ENCODE measurements at places on chromosomes 3 and 15. TPM values are rescaled to one million over a fixed set of nuclear protein-coding genes. Genes with fewer than 3 reads are reported as not detected.
A peak's percentile ranks its signal among the peaks of the same experiment; 100 is the strongest.

DNA sequence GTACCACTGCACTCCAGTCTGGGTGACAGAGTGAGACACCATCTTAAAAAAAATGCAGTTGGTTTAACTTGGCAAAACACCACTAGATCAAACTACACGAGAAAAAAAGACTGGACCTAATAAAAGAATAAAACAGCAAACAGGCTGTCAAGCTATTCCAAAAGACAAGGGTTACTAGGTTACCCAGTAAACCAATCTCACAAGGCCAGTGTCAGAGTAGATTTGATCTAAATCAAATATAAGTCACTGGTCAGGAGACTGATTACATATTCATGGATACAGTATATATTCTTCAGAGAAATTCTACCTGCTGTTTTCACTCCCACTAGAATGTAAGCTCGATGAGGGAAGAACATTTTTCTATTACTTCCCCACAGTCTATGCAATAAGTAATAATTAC, 2.5 kb upstream of the GANC start:
- no peak overlapping the region for H3K4me3 ChIP-seq
- H3K36me3 ChIP-seq, result peaks cover 27% of the 10 kb centered on the region
- peaks cover 45% of the 10 kb centered on the region for H3K4me1 ChIP-seq
- no peaks in the 10 kb centered on the region for H3K27me3 ChIP-seq
- no peak overlapping the region for H3K27ac ChIP-seq

GRCh38 chr3:169475978-169476698, 187.4 kb downstream of the MECOM start:
- no peak overlapping the region for H3K4me3 ChIP-seq
- no peaks in the 10 kb centered on the region for H3K4me1 ChIP-seq
- H3K27ac ChIP-seq, result no peak overlapping the region
- no peaks in the 10 kb centered on the region for H3K36me3 ChIP-seq
- DNase-seq, result no peak

- H3K4me1 ChIP-seq, result peaks cover 18% of the 10 kb centered on the region
- DNase-seq, result no peak
- H3K4me3 ChIP-seq, result peak overlapping the region; percentile 41
- H3K27me3 ChIP-seq, result peaks cover 56% of the 10 kb centered on the region
- no peak overlapping the region for H3K27ac ChIP-seq
Measured at GRCh38 chr15:76345880-76346668, 9.5 kb downstream of the ISL2 start.

DNA sequence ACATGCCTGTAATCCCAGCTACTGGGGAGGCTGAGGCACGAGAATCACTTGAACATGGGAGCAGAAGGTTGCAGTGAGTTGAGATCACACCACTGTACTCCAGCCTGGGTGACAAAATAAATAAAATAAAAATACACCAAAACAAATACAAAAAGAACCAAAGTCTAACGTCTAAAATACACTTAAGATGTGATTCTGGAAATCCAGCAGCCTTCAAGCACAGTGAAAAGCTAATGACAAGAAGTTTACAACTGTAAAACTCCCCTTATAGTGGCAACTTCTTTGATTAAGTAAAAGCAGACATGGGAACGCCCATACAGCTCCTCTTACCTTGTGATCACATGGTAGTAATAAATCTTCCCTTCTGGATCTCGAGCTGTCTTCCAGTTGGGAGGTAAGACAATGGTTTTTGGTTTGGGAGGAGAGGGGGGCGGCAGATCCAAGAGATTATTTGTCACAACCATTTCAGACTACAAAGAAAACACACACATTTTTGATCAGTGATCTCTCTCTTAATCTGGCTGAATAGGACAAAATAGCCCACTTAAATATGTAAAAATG, 62.8 kb downstream of the NBEAL2 start:
- peaks cover 26% of the 10 kb centered on the region for H3K4me1 ChIP-seq
- peaks cover 28% of the 10 kb centered on the region for H3K36me3 ChIP-seq
- H3K27ac ChIP-seq, result no peak overlapping the region
- no peak overlapping the region for H3K4me3 ChIP-seq
- no peaks in the 10 kb centered on the region for H3K27me3 ChIP-seq

DNA sequence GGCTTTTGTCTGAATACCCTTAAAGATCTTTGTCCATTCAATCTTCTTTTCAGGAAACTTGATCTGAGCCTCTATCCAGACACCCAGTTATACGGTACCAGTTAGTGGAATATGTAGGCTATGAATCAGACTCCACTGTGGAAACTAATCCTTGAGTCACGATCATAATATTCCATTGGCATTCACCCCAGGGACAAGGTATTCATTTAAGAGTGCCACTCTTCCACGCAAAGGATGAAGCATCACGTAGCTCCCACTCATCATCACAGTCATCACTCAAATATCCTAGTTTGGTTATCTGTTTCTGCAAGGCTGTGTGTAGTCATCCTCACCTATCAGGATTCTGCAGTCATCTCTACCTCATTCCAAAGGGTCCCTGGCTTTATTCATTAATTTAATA, 85.6 kb downstream of the NEDD4 start:
- no peak overlapping the region for H3K27ac ChIP-seq
- no peaks in the 10 kb centered on the region for H3K27me3 ChIP-seq
- no peaks in the 10 kb centered on the region for H3K4me1 ChIP-seq
- H3K36me3 ChIP-seq, result no peaks in the 10 kb centered on the region
- H3K4me3 ChIP-seq, result no peak overlapping the region

- H3K27ac ChIP-seq, result no peak overlapping the region
- H3K4me3 ChIP-seq, result no peak overlapping the region
- no peak for DNase-seq
- H3K36me3 ChIP-seq, result no peaks in the 10 kb centered on the region
Measured at GRCh38 chr3:99843590-99844258, 26.1 kb downstream of the CMSS1 start.

DNA sequence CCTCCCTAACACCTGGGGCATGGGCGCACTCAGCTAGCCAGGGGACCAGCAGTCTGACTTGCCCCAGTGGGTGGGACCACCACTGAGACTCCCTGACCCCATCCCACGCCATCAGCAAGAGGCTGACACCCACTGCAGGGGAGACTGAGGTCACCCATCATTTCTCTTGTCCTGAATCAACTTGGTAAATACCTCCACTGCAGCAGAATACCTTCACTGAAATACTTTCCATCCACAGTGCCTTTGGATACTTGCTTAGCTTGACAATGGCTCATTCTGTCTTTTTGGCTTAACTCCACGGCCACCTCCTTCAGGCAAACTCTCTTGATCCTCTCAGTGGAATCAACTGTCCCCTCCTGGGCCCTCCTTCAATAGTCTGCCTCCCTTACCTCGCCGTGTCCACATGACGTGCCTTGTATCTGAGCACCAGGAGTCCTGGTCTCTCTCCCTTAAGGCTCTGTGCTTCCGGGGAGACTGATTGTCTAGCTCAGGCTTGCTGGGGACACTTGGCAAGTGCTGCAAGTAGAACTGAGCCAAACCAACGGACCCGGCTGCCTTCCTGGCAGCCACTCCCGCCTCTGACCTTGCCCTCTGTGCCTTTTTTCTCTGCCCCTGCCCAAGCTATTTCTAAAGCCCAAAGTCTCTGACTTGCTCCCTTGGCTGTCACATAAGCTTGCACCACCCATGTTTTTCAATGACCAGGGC, 119.1 kb downstream of the ADCY5 start:
- no peaks in the 10 kb centered on the region for H3K27me3 ChIP-seq
- no peak overlapping the region for H3K4me3 ChIP-seq
- no peaks in the 10 kb centered on the region for H3K36me3 ChIP-seq
- H3K4me1 ChIP-seq, result peaks cover under 1% of the 10 kb centered on the region
- no peak for DNase-seq
- H3K27ac ChIP-seq, result no peak overlapping the region

DNA sequence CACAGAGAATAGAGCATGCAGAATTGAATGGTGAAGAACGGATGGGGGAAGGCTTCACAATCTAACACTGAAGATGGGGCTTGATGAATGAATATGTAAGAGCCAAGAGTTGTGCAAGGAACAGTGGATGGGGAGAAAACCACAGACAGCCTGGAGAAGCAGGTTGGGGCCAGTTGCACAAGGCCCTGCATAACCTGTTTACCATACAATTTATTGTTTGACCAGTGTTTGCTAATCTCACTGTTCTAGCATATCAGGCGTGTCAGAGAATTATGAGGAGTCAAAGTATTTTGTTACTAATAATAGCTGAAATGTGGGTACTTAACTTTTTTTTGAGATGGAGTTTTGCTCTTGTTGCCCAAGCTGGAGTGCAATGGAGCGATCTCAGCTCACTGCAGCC, 36.4 kb downstream of the LINS1 start:
- H3K4me3 ChIP-seq, result no peak overlapping the region
- H3K4me1 ChIP-seq, result peaks cover 11% of the 10 kb centered on the region
- H3K27me3 ChIP-seq, result no peaks in the 10 kb centered on the region
- peaks cover 37% of the 10 kb centered on the region for H3K36me3 ChIP-seq
- H3K27ac ChIP-seq, result no peak overlapping the region

- no peaks in the 10 kb centered on the region for H3K27me3 ChIP-seq
- no peak overlapping the region for H3K27ac ChIP-seq
- H3K4me1 ChIP-seq, result no peaks in the 10 kb centered on the region
- H3K36me3 ChIP-seq, result peaks cover 27% of the 10 kb centered on the region
Measured at GRCh38 chr3:121855555-121855954, 20.5 kb downstream of the EAF2 start.

GRCh38 chr15:100186960-100187359, 154.8 kb downstream of the ADAMTS17 start:
- no peaks in the 10 kb centered on the region for H3K36me3 ChIP-seq
- no peak overlapping the region for H3K4me3 ChIP-seq
- H3K27ac ChIP-seq, result no peak overlapping the region
- no peaks in the 10 kb centered on the region for H3K27me3 ChIP-seq

- no peak for DNase-seq
- H3K27ac ChIP-seq, result peak overlapping the region; percentile 48
- H3K27me3 ChIP-seq, result no peaks in the 10 kb centered on the region
- H3K4me1 ChIP-seq, result peaks cover 50% of the 10 kb centered on the region
- no peak overlapping the region for H3K4me3 ChIP-seq
Measured at GRCh38 chr15:65819563-65819960, 27.5 kb upstream of the DENND4A start.

GRCh38 chr15:27341780-27342343, 370.9 kb downstream of the GABRG3 start:
- H3K4me1 ChIP-seq, result no peaks in the 10 kb centered on the region
- DNase-seq, result no peak
- no peaks in the 10 kb centered on the region for H3K36me3 ChIP-seq
- H3K27ac ChIP-seq, result no peak overlapping the region
- H3K4me3 ChIP-seq, result no peak overlapping the region

- DNase-seq, result no peak
- H3K4me3 ChIP-seq, result no peak overlapping the region
- no peaks in the 10 kb centered on the region for H3K4me1 ChIP-seq
- H3K27ac ChIP-seq, result no peak overlapping the region
- no peaks in the 10 kb centered on the region for H3K27me3 ChIP-seq
Measured at GRCh38 chr3:159029306-159030026, 227.6 kb downstream of the MFSD1 start.

DNA sequence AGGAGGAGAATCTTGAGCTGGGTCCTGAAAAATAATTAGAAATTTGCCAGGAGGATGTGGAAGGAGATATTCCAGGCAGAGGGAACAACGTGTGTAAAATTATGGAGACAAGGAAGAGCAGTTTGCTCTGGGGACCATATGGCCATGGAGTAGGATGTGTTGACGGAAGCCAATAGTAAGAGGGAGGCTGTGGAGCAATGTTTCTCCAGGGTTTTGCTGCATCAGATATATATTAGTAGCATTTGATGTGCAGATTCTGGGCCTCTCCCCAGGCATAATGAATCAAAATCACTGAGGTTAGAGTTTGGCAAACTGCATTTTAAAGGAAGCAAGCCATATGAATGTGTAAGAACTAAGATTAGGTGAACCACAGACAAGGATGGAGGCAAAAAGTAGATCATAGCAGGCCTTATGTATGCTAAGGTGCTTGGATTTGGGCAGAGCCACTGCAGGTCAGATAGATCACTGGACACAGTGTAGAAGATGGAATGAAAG, 192.9 kb upstream of the IL12A start:
- no peak for DNase-seq
- peaks cover 9% of the 10 kb centered on the region for H3K27me3 ChIP-seq
- H3K27ac ChIP-seq, result no peak overlapping the region

- DNase-seq, result no peak
- no peaks in the 10 kb centered on the region for H3K27me3 ChIP-seq
- H3K36me3 ChIP-seq, result peaks cover 7% of the 10 kb centered on the region
Measured at GRCh38 chr3:15796771-15797641, 773 bp downstream of the ANKRD28 start.

DNA sequence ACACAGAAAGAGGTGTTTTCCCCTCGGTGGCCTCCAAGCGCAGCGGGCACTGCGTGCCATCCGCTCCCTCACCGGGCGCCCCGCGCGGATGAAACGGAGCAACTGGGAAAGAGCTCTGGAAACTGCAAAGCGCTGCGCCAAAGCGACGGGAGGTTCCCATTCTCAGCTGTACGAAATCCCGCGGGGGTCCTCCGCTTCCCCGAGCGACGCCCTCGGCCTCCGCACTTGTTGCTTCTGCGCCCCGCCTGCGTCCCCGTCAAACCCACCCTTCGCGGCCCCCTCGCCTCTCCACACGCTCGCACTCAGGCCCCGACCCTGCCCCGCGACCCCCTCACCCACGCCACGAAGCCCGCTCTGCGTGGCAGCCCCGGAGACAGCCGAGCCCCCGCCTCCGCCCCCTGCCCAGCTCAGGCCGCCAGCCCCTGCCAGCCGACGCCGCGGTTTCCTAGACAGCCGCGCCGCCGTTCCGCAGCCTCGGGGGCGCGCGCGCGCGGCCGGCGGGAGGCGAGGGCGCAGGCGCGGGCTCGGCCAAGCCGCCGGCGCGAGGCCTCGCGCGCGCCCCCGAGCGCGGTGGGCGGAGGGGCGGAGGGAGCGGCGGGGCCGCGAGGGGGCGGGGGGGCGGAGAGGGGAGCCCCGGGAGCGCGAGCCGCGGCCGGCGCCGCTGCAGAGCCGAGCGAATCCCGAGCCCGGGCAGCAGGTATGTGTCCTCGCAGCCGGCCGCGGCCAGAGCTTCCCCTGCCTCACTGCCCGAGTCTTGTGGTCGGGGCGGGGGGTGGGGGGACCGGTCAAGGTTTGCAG, at the start of gene TMEM266:
Gene TMEM266, plus strand, starts transcription at position 666 of the 798 bp plus-strand sequence. CDS start 74,279 bp downstream, outside the sequence.
- peaks cover 30% of the 10 kb centered on the region for H3K4me1 ChIP-seq
- no peaks in the 10 kb centered on the region for H3K36me3 ChIP-seq
- peak within 1 kb of the TSS; percentile 63 for H3K4me3 ChIP-seq
- peak; percentile 15 for DNase-seq

- H3K4me1 ChIP-seq, result no peaks in the 10 kb centered on the region
- no peak overlapping the region for H3K27ac ChIP-seq
- no peak overlapping the region for H3K4me3 ChIP-seq
Measured at GRCh38 chr3:144968750-144969350, 997.2 kb downstream of the DIPK2A start.

GRCh38 chr3:4888913-4889846, 90.1 kb upstream of the BHLHE40 start:
- DNase-seq, result peak; percentile 61
- H3K4me1 ChIP-seq, result peaks cover 40% of the 10 kb centered on the region
- H3K36me3 ChIP-seq, result no peaks in the 10 kb centered on the region
- no peak overlapping the region for H3K4me3 ChIP-seq

The C3orf85 gene
- not detected for total RNA-seq

The SLCO2A1 gene
- not detected for total RNA-seq

The CXCR6 gene
- total RNA-seq, result 0.30 TPM

The SLC15A2 gene
- 1.5 TPM for total RNA-seq

The CLEC3B gene
- total RNA-seq, result not detected

The FSIP1 gene
- 0.27 TPM for total RNA-seq

The KY gene
- total RNA-seq, result not detected

The CGNL1 gene
- total RNA-seq, result not detected
